SJSA1 (cell line): ENCODE measurements at places on chromosomes 2 and 18. TPM values are rescaled to one million over a fixed set of nuclear protein-coding genes. Genes with fewer than 3 reads are reported as not detected.

Gene REG3A
- total RNA-seq: not detected in 2 replicates

Gene ZNF396
- total RNA-seq: 0.69 and 0.79 TPM in 2 replicates

Gene KCNG3
- total RNA-seq: 5.4 and 7.1 TPM in 2 replicates

Gene TMEM247
- not detected in 2 replicates for total RNA-seq

Gene TSPYL6
- not detected in 2 replicates for total RNA-seq

DNA sequence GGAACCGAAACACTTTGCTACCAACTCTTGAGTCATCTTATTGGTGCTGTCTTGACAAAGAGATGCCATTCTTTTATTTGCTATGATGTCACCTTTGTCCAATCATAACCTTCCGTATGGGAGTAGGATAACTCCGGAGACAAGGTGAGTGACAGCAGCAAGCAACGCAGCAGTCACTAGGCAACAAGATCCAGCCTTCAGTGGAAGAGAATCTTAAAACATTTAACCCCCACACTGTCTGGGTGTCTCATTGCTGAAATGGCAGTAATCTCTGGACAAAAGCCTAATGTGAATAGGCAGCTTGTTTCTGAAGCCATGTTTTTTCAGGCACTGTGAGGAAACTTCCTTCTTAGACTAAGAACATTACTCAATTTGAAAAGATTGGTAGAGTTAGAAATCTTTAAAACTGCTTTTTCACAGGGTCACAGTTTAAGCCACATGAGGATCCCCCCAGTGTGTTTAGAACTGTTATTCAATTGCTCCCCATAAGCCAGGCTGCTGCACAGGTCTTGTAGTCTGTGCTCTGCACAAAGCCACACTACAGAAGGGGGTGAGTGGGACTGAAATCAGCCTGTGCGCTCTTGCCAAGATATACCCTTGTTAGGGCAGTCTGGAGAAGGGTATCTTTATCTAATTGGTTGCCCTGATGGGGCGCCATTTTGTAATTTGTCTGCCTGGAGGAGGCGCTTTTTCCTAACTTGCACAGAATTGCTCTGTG is 131.5 kb upstream of the STON1 start:
- no peak for DNase-seq

DNA sequence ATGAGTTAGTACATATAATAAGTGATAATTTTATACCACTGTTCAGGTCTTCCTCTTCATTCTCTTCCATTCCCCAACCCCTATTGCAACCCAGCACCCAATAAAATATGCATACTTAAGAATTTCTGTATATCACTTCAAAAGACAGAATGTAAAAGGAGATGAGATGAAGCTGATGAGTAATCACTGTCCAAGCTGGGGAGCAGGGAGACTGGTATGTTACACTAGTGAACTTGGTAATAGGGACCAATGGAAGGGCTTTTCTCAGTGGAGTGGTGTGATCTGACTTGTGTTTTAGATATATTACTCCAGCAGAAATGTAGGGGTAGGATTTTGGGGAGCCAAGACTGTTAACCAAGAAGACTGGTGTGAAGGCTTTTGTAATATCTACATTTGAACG is 18.0 kb upstream of the ARHGAP28 start:
- DNase-seq: no peak

DNA sequence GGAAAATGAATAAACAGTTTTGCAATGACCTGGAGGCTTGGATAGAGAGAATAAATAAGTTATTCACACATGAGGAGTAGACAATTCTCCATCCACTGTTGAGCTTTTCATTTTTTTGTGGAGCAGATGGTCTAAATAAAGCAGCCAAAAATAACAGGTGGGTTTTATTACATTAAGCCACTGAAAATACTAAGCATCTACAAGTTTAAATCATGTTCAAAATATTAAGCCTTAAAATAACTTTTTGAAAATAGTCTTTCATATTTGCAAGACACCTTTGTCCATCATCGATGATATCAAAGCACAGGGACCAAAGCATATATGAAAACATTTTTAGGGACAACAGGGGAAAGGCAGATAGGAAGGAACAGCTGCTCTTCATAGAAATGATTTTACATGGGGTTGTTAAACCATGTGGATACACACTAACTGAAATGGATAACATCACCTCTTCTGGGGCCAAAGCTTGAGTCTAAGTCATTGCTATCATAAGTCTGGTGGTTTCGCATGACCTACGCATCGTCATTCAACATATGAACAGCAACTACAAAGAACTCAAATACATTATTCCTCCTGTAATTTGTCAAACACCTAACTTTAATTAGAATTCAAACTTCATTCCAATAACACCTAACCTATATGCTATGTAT is 197.6 kb upstream of the CHST9 start:
- no peak for DNase-seq

DNA sequence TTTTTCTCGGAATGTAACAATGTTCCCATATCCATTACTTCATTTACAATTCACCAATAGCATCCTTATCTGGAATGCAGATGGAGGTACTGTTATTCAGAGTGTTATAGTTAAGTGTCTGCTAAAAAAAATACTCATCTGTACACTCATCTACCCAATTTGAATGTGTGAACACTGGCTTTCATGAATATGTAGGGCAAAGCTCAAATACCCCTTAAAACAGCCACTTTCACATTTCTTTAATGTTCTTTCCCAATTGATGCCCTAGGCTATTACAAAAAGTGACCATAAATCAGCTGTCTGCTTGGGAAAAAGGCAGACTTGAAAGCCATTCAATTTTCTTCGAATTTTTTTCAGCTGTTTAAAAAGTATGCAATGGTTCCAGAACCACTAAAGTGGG is 796.3 kb upstream of the FSHR start:
- no peak for DNase-seq

- no peak for DNase-seq
Measured at GRCh38 chr18:24770311-24771024, 310.0 kb downstream of the HRH4 start.

- DNase-seq: no peak
Measured at GRCh38 chr18:5556310-5556974, 12.6 kb upstream of the EPB41L3 start.

- no peak for DNase-seq
Measured at GRCh38 chr2:209788925-209789324, 17.3 kb downstream of the UNC80 start.

DNA sequence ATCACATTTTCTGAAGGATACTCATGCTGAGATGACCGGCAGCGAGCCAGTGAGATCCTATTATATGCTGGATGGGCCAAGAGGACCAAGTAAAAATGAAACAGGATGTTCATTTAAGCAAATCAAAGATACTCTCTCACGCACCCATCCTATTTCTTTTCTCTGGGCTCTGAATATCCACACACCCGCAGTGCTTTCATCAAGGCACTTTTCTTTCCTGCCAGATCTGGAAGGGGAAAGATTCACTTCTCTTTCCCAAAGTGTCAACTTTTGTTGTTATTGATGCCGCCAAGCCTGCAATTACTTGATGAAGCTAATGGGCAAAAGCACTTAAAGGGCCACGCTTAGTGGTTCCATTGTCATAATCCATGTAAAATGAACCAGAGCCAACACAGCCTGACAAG is 191.9 kb upstream of the CHAC2 start:
- no peak for DNase-seq

- peak; percentile 12 for DNase-seq
Measured at GRCh38 chr2:109031476-109032228, 42.6 kb upstream of the EDAR start.

DNA sequence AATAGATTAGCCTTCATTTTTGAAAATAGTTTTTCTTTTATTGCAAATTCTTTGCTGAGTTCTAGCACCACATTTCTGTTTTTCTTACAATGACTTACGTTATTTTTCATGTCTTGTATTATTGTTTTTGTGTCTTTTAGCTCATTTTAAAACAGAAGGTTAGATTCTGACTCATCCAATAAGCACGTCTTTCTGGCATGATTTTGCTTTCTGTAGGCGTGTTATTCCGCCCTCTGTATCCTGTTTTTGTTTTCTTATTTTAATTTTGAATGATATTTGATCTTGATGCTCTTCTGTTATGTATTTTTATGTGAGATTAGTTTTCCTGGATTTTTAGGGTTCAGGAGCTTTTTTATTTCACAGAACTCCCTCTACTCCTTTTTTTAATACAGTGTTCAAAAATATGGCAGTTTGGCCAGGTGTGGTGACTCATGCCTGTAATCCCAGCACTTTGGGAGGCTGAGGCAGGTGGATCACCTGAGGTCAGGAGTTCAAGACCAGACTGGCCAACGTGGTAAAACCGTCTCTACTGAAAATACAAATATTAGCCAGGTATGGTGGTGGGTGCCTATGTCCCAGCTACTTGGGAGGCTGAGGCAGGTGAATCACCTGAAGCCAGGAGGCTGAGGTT is 145.0 kb downstream of the CLIP4 start:
- peak; percentile 60 for DNase-seq

- DNase-seq: no peak
Measured at GRCh38 chr2:237012577-237013267, 73.0 kb upstream of the COPS8 start.

GRCh38 chr2:121860758-121861227 is 105.3 kb downstream of the TSN start:
- DNase-seq: no peak

GRCh38 chr2:174486563-174487107 is at the start of gene GPR155:
Gene GPR155, minus strand, starts transcription at chr2:174487029. Its CDS starts 5,073 bp downstream, at chr2:174481956.
- peak; percentile 69 for DNase-seq

- no peak for DNase-seq
Measured at GRCh38 chr2:190103144-190103543, 40.6 kb upstream of the MSTN start.

DNA sequence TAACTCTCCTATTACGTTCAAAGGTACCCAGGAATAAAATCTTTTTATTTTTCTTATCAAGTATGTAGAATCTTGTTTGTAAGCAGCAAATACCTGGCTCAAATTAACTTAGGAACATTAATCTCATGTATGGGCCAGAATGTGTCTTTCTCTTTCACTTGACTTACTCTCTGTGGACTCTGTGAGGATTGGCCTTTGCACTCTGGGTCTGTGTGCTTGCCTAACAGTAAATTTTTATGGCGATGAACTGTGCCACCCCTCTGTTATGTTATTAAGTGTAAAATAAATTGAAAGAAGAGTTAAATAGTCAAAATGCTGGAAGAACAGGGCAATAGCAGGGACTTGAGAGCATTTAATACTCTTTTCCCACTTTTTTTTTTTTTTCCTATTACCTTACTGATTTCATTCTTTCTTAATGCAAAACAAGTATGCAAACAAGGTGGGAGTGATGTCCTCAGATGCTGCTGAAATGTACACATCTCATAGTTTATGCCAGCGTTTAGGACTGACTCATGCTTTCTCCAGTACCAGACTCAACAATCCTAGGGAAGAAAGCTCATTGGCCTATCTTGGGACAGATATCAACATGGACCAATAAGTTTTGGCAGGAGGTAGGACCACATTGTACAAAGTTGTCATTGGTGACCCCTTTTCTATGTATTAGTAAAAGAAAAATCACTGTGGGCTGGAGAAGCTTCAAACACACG is 25.5 kb downstream of the LYPD6 start:
- DNase-seq: no peak

DNA sequence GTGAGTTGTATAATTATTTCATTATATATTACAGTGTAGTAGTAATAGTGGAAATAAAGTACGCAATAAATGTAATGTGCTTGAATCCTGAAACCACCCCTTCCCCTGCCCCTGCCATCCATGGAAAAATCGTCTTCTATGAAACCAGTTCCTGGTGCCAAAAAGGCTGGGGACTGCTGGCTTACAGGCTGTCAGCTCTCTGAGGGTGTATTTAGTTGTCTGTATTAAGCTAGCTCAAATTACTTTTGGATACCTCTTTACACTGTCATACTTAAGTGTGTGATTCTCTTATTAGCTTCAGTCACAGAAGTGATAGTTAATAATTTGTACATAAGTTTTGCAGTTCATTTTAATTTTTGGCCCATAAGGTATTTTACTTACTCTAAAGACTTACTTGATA is 29.6 kb downstream of the LCLAT1 start:
- no peak for DNase-seq
